ENCODE measurements at places on chromosomes 1 and 21. TPM values are rescaled to one million over a fixed set of nuclear protein-coding genes. Genes with fewer than 3 reads are reported as not detected.

The AUNIP gene
- total RNA-seq, result 2.1 TPM

The RIMS3 gene
- 4.3 TPM for total RNA-seq

The MROH9 gene
- not detected for total RNA-seq

The SH2D5 gene
- total RNA-seq, result 5.9 TPM

The NBPF10 gene
- total RNA-seq, result 3.3 TPM

The MTARC1 gene
- 4.5 TPM for total RNA-seq

The C1orf116 gene
- total RNA-seq, result 0.86 TPM

The BMP8A gene
- 0.34 TPM for total RNA-seq

DNA sequence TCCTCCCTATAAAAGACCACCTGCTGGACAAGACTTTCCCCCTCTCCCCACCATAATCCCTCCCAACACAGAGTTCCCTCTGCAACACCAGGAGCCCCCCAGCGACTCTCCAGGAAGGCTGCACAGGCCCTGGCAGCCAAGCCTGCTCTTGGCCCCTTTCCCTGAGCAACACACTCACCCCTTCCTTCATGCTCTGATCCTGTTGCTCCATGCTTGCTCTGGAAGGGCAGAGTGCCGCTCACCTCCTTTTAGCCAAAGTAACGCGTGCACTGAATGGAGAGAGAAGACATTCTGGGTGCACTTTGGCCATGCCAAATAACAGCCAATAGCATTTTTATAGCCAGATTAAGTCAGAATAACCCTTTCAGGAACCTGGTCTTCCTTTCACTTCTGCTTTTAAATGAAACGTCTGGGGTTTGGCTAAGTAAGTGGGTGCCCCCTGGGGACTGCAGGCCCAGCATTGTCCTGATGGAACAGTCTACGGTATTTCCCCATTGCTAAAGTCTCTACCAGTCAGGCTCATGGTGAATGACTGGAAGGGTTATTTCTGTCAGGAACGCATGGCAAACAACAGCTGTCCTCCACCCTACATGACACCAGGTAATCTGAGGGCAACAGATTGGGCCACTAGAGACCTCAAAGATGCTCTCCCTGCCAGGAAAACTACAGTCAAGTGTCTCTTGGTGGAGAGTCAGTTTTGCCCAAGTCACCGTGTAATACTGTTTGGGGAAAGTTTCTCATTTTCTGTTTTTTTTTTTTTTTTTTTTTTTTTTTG lies at the start of gene SLC2A5:
Gene SLC2A5, minus strand, starts transcription at position 310 of the 775 bp plus-strand sequence. Its CDS starts 99 bp downstream, at position 211.
- DNase-seq, result no peak
- no peak within 1 kb of the TSS for H3K27ac ChIP-seq
- peaks cover 12% of the 10 kb centered on the region for H3K27me3 ChIP-seq
- no peaks in the 10 kb centered on the region for H3K36me3 ChIP-seq

GRCh38 chr1:79040424-79041082 lies 34.0 kb upstream of the ADGRL4 start:
- peak overlapping the region; percentile 34 for H3K4me3 ChIP-seq
- H3K36me3 ChIP-seq, result no peaks in the 10 kb centered on the region
- H3K27me3 ChIP-seq, result no peaks in the 10 kb centered on the region
- DNase-seq, result peak; percentile 3
- no peak overlapping the region for H3K27ac ChIP-seq

DNA sequence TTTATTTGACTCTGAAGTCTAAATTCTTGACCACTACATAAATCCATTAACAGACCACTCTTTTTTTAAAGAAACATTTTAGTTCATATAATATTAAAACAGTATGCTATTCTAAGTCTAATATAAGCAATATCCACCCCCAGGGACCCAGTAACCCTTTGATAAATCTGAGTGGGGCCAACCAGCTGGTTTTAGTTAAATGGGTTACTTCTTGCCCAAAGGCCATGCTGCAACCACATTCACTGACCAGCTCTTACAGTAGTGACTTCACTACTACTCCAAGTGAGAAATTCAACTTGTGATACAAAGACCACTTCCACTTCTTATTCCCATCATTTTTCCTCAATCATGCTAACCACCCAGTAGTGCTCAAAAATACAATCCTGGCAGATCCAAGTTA lies 20.5 kb downstream of the FUBP1 start:
- H3K4me3 ChIP-seq, result no peak overlapping the region
- H3K36me3 ChIP-seq, result peaks cover 93% of the 10 kb centered on the region
- no peaks in the 10 kb centered on the region for H3K27me3 ChIP-seq
- H3K4me1 ChIP-seq, result no peaks in the 10 kb centered on the region

GRCh38 chr1:36390411-36390810 lies 4.7 kb upstream of the STK40 start:
- H3K4me3 ChIP-seq, result no peak overlapping the region
- H3K4me1 ChIP-seq, result peaks cover 20% of the 10 kb centered on the region
- no peaks in the 10 kb centered on the region for H3K27me3 ChIP-seq
- no peak overlapping the region for H3K27ac ChIP-seq
- no peak for DNase-seq

GRCh38 chr1:67945733-67946374 lies 104.6 kb downstream of the DIRAS3 start:
- no peaks in the 10 kb centered on the region for H3K36me3 ChIP-seq
- H3K4me1 ChIP-seq, result peaks cover 18% of the 10 kb centered on the region
- H3K4me3 ChIP-seq, result no peak overlapping the region

DNA sequence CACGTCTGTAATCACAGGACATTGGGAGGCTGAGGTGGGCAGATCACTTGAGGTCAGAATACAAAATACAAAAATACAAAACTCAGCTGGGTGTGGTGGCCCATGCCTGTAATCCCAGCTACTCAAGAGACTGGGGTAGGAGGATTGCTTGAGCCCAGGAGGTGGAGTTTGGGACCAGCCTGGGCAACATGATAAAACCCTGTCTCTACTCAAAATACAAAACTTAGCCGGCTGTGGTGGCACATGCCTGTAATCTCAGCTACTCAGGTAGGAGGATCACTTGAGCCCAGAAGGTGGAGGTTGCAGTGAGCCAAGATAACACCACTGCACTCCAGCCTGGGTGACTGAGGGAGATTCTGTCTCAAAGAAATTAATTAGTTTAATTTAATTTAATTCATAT lies 6.5 kb upstream of the ITLN1 start:
- no peaks in the 10 kb centered on the region for H3K27me3 ChIP-seq
- DNase-seq, result no peak
- H3K27ac ChIP-seq, result no peak overlapping the region
- no peak overlapping the region for H3K4me3 ChIP-seq
- H3K4me1 ChIP-seq, result no peaks in the 10 kb centered on the region
- no peaks in the 10 kb centered on the region for H3K36me3 ChIP-seq

DNA sequence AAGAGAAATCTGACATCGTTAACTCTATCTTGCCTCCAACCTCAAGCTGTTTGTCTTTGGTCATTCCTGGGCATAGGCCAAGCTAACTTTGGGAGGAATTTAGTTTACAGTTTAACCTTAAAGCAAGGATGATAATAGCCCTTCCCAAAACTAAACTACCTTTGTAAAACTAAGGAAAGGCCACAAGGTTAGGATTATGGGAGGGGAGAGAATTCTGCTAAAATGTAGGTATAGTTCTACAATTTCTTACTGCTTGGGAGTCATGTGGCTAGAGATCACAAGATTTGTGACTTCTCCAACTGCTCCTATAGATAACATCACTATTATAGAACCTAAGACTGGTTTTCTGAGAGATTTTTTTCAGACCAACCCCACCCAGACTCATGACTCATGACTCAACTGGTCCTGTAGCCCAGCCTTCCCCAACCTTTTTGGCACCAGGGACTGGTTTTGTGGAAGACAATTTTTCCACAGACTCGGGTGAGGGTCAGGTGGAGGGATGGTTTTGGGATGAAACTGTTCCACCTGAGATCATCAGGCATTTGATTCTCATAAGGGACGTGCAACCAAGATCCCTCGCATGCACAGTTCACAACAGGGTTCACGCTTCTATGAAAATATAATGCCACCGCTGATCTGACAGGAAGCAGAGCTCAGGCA lies 70.7 kb upstream of the MUTYH start:
- no peaks in the 10 kb centered on the region for H3K36me3 ChIP-seq
- H3K27ac ChIP-seq, result no peak overlapping the region
- no peaks in the 10 kb centered on the region for H3K27me3 ChIP-seq

GRCh38 chr1:95002540-95003432 lies 70.0 kb downstream of the ALG14 start:
- H3K27me3 ChIP-seq, result no peaks in the 10 kb centered on the region
- no peaks in the 10 kb centered on the region for H3K36me3 ChIP-seq
- DNase-seq, result no peak
- no peak overlapping the region for H3K27ac ChIP-seq

GRCh38 chr1:18285538-18285924 lies 177.9 kb downstream of the IGSF21 start:
- H3K27ac ChIP-seq, result no peak overlapping the region
- H3K4me1 ChIP-seq, result no peaks in the 10 kb centered on the region
- no peak overlapping the region for H3K4me3 ChIP-seq
- DNase-seq, result no peak
- H3K36me3 ChIP-seq, result no peaks in the 10 kb centered on the region

GRCh38 chr21:16457498-16457897 lies 727.7 kb downstream of the USP25 start:
- no peak for DNase-seq
- H3K36me3 ChIP-seq, result no peaks in the 10 kb centered on the region
- H3K27ac ChIP-seq, result no peak overlapping the region
- H3K27me3 ChIP-seq, result no peaks in the 10 kb centered on the region
- no peak overlapping the region for H3K4me3 ChIP-seq
- no peaks in the 10 kb centered on the region for H3K4me1 ChIP-seq

DNA sequence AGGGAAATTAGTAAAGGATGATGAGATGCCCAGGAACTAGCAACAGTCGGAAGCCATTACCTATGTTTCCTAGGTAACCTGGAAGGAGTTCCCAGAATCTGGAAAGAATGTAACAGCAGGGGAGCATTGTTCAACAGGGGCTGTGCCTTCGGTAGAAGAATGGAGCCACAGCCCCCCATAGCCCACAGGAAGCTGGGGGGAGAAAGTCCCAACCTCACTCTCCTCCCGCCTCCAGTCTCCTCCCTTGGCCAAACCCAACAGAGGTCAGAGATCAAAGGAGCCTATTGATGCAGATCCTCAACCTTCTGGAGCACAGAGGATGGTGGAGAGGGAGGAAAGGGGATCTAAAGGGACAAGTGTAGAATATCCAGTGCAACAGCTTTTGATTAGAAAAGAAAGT lies 131.5 kb upstream of the SLC44A3 start:
- no peak overlapping the region for H3K27ac ChIP-seq
- H3K4me3 ChIP-seq, result no peak overlapping the region
- H3K36me3 ChIP-seq, result no peaks in the 10 kb centered on the region
- no peaks in the 10 kb centered on the region for H3K27me3 ChIP-seq
- no peak for DNase-seq
